ENCODE measurements at places on chromosomes 16 and 17. TPM values are rescaled to one million over a fixed set of nuclear protein-coding genes. Genes with fewer than 3 reads are reported as not detected.
A peak's percentile ranks its signal among the peaks of the same experiment; 100 is the strongest.

Gene ADAD2
- 2.5 TPM for polyA plus RNA-seq

Gene CRHR1
- polyA plus RNA-seq, result not detected

Gene TNK1
- polyA plus RNA-seq, result 6.6 TPM

Gene PIRT
- 0.02 TPM for polyA plus RNA-seq

Gene KCNJ16
- polyA plus RNA-seq, result 0.12 TPM

Gene CCL17
- polyA plus RNA-seq, result 4.0 TPM

Gene FA2H
- polyA plus RNA-seq, result 0.23 TPM

Gene LRRC75A
- 4.2 TPM for polyA plus RNA-seq

Gene HS3ST4
- 0.17 TPM for polyA plus RNA-seq

Gene GNGT2
- 42.9 TPM for polyA plus RNA-seq

DNA sequence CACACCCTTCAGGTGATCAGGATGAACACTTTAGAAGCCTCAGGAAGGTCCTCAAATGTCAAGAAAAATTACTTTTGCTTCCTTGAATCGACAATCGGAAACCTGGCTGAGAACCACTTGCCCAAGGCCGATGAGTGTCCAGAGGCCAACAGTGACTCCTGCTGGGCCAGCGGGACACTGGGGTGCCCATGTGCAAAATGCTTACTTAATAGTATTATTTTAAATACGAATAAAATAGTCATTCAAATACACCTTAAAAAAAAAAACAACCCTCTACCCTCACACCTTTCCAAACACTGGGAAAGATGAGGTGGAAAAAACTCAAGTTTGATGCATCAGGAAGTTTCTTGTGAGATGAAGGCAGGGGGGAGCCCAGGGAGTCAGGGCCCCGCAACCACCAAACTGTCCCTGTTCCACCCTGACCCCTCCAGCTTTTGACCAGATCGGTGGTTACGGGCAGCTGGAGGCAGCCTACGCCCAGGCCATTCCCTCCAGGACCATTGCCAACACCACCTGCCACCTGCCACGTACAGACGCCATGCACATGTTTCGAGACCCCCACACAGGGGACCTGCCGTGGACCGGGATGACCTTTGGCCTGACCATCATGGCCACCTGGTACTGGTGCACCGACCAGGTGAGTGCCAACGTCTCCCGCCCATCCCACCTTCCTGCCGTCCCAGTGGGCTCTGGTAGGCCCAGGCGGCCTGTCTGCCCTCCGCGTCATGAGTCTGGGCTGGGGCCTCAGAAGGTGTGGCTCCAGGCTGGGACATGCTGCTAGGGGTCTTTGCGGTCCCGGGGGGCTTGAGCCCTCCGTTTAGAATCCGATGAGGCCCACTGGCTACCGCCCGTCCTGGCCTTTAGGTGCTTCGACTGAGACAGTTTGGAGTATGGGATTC is 18.9 kb downstream of the SLC5A10 start:
- no peak for DNase-seq

DNA sequence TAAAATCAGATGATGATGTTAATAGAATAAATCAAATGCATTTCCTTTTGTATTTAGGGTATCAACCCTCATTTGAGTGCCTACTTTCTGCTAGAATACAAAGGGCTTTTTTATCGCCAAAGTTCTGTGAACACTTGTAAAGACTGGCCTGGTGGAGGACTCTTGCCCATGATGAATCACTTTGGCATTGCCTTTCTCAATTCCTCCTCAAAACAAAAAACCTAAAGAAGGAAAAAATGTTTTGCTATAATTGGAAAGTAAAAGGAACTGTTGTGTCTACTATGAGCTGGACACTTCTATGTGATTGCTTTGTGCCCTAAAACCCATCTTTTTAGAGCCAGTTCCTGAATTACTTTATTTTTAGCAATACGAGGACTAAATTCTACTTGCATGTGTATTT is 13.0 kb upstream of the DHRS11 start:
- no peak for DNase-seq

GRCh38 chr16:72995151-72995881 is 52.6 kb downstream of the ZFHX3 start:
- no peak for DNase-seq

- DNase-seq, result peak; percentile 61
These were observed 99.4 kb downstream of the TNFRSF13B start for GRCh38 chr17:16872351-16873173.

DNA sequence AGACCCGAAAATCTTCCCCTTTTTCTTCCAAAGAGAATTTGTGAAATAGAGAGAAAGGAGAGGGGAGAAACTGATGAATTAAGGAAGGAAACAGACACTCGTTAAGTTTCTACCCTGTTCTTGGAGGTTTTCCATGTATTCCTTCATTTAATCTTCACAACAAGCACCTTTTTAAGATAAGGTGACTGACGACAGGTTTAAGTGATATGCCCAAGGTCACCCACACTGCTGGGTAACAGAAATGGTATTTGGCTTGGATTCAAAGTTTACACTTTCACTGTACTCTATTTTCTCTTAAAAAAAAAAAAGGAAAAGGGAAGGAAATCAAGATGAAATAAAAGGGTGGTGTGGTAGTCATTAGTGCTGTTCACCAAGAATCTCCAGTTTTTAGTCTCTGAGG is 33.5 kb upstream of the TOX3 start:
- no peak for DNase-seq

GRCh38 chr17:13078591-13079385 is 61.0 kb upstream of the ELAC2 start:
- no peak for DNase-seq

DNA sequence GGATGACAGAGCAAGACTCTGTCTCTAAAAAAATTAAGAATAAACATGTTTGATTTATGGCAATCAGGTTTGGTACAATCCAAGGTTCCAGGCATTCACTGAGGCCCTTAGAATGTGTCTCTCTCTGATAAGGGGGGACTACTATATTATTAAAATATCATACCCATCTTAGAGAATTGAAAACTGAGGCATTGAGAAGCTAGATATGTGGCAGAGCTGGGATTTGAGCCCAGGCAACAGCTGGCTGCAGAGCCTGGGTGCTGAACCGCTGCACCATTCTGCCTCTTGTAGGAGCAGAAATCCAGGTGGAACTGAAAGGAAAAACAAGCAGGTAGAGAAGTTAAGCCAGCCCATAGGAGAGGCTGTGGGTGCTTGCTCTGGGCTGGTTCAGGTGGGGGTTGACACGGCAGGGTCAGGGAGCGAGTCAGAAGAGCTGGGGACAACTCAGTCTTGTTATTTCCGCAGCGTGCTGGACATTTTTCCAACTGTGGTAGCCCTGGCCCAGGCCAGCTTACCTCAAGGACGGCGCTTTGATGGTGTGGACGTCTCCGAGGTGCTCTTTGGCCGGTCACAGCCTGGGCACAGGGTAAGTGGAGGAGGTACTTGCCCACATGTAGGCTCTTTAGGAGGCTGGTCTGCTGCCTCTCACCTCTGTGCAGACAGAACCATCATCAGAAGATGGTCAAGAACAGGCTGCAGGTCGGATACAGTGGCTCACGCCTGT is 62.5 kb downstream of the WIPI1 start:
- DNase-seq, result no peak

- DNase-seq, result no peak
These were observed 529.1 kb downstream of the WWOX start for GRCh38 chr16:78628461-78629045.

DNA sequence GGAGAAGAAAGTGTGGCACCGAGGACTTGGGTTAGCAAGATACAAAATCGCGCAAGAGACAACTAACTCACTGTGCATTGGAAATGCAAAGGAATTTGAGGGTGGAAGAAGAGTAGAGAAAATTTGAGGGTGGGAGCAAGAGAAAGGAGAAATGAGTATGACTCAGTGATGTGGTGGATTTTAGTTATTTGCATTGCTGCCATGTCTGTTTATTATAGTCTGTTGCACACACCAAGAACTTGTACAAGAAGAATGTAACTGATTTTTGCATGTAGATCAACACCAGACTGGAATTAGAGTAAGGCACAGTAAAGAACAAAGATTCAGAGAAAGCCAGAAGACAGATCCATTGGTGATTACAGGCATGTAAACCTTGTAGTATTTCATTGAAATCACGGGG is 71.6 kb upstream of the SMIM36 start:
- no peak for DNase-seq

DNA sequence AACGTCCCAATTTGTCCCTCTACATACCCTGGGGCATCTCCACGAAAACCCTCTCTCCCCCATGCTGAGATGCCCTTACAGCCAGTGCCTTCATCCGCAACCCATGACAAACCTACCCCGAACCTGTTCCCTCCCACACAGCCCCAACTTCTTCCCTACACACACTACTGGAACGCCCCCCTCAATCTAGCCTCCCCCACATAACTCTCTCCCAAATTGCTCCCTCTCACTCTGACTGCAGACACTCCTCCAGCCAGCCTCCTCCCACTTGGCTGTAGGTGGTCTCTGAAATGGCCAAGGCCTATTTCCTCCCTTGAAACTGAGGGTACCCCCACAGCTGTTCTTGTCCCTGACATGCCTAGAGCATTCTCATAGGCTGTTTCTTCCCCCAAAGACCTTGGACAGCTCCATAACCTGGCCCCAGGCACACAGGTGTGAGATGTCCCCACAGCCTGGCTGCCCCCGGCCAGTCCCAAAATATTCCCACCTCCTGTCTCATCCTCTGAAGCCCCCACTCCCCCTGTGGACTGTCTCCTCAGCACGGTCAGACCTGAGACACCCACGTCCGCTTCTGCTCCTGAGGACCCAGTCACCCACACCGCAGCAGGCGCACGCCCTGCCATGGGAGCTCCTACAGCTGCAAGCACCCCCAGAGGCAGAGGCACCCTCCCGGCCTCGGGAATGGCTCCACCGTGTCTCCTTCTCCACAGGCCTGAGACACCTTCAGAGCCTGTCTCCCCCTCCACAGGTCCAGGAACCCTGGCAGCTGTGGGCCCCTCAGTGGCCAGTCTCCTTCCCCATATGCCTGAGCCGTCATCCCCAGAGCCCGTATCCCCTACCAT is 3.7 kb downstream of the KIAA0753 start:
- no peak for DNase-seq

DNA sequence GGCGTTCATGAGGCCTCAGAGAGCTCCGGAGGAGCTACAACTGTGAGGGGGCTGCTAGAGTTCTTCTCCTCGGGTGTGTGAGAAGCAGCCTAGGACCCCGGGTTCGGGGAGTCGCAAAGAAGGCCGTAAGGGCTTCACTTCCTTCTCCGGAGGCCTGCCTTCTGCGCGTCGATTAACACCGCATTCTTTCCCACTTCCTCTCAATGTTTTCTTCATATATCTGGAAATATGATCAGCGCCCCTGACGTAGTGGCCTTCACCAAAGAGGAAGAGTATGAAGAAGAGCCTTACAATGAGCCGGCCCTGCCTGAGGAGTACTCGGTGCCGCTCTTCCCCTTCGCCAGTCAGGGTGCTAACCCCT is 449 bp downstream of the SMCR8 start:
- DNase-seq, result no peak

DNA sequence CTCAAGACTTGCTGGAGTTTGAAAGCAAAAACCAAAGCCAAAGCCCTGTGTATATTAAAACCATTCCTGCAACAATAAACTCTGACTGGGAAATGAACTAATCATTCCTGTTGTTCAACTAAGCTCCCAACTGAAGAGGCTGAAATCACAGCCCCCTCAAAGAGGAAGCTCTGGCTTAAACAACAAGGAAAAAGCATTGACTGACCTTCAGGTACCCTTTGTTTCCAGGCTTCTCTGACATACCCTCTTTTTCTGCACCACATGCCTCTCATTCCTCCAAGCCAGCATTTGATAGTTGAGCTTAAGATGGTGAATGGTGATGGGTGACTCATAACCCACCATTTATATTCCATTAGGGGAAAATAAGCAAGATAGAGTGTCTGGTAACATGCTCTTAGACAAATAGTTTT is 470.9 kb upstream of the SOX9 start:
- no peak for DNase-seq

DNA sequence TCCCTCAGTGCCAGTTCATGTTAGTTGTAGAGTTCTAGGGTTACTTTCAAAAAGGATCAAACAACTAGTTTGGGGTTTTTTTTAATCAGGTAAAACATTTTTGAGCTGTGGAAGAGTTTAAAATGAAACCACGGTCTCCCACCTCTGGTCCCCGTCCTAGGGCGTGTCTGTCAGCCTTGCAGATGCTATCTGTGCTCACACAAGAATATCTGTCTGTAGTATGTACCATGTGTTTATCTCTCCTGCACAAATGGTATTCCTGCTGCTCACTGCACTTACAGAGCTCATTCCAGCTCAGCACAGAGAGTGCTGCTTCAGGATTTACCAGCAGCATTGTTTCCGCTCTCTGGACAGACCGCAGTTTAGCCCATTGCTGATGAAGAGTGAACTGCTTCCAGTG is 38.9 kb downstream of the UBN1 start:
- DNase-seq, result no peak

DNA sequence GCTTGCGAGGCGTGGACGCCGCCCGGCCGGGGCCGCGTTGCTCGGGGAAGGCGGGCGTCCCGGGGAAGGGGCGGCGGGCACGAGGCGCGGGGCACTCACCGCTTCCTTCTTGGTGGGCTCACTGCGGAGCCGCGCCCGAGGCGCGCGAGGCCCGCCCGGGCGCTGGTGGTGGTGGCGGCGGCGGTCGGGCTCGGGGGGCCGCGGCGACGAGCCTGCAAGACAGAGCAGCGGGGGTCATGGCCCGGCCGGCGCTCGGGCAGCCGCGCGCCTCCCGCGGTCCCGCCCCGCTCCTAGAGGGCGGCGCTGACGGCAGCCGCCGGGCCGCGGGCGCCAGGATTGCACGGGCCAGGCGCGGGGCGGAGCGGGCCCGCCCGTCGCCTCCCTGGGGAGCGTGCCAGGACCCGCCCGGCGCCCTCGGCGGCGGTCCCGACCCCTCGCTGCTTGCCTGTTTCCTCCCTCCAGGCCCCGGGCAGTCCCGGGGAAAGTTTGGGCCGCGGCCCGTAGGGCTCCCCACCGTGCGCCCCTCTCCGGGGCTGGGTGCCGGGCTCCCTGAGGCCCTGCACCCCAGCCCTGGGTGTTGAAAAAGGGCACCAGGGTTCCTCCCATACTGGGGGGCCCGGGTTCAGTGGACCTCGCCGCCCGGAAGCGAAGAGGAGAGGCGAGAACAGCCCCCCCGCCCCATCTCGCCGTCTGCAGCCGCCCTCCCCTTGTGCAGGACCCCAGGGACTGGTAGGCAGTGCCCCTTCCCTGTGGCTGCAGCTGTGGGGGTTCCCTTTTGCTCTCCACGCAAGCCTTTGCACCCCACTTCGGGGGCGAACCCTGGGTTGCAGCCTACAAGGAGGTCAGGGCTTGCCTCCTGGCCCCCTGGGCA is at the start of gene C16orf74:
Gene C16orf74, minus strand, starts transcription at position 270 of the 871 bp plus-strand sequence. CDS start 15,879 bp downstream, outside the sequence.
- DNase-seq, result peak; percentile 89

DNA sequence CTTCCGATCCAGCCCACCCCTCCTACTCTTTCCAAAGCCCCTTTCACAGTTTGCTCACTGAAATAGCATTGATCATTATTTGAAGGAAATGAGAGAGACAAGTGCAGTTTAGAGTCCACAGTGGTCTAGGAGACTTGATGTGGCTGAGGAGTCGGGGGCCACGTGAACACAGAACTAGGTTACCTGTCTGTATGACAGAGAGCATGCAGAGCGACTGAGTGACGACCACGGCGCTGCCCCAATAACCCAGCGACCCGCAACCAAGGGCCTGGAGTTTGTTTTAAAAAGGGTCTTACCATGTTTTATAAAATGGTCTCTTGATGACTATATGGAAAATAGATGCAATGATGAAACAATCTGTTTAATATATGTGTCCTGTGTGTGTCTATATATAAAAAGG is 39.5 kb downstream of the NDEL1 start:
- no peak for DNase-seq

GRCh38 chr16:75385507-75386152 is 47.7 kb downstream of the CFDP1 start:
- DNase-seq, result no peak

Measured in spleen (tissue), 13 donors.